Ureter (tissue), 1 donor: ENCODE measurements at places on chromosomes 3 and 15. TPM values are rescaled to one million over a fixed set of nuclear protein-coding genes. Genes with fewer than 3 reads are reported as not detected.

DNA sequence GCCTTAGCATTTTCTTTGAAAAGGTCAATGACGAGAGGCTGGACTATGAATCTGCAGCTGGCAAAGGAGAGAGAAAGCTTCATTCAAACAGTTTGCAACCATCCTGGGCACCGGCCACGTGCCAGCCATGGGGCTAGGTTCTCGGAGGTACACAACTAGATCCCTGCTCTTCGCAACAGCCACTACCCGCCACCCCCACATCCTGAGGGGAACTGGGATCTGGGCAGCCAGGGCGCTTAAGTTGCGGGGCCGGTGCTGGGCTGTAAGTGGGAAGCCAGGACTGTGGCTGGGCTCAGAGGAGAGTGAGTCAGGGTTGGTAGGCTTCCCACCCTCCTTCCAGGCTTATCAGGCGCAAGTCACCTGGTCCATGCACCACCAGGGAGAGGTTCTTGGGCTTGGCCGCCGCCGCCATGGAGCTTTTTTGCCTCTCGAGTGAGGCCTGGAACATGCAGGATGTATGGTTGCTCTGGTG lies 95.0 kb upstream of the TERB2 start:
- no peak for DNase-seq

KNG1 gene
- total RNA-seq, result not detected

DNA sequence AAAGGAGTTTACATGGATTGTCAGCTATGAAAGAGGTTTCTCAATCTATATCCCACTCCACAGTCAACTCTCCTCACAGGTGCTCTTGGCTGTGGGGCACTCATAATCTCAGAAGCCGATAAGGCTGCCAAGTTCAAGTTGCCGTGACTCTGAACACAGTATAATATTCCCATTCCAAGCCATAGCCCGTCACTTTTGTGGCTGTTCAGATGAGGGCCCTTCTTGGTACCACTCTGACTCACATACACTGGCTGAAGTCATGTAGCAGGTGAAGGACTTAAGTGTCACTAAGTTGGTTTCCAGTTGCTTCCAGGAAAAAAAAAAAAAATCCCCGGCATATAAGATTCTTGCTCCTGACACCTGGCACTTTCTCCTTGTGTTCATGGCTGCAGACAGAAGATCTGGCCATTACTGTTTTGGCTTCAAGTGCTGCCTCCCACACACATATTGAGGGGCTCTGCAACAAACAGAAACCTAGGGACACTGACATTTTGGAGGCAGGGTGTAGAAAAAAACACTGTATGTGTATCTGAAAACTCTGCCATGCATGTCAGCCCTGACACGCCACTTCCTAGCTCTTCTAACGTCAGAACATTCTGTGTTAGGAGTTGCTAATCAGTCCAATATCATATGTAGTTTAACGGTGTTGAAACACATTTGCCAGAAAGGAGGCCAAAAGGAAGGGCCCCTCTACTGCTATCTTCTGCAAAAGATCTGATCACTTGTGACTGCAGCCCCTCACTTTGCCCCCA lies 170.2 kb upstream of the ICE2 start:
- no peak for DNase-seq

- DNase-seq, result no peak
These were observed 1029.3 kb upstream of the CFAP20DC start for GRCh38 chr3:60079076-60079475.

- DNase-seq, result no peak
These were observed 128.0 kb downstream of the ATP8B4 start for GRCh38 chr15:49990835-49991545.

GRCh38 chr3:172520301-172520831 lies 2.9 kb downstream of the TNFSF10 start:
- no peak for DNase-seq

DNA sequence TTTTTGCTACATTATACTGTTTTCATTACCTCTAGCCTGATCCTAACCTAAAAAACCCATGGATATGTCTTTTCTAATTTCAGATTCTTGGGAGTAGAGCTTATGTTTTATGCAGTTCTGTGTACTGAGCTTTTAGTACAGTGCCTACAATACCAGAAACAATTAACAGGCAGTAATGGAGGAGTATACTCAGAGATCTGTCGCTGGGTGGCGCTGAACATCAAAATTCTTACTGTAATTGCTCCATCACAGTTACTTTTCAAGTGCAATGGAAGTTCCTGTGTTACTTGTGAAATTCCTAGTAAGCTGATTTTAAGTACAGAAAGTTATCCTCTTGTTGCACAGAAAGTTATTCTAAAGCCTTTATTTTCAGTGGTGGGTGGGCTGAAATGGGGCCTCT lies 66.9 kb downstream of the RNF13 start:
- DNase-seq, result peak; percentile 51

DNA sequence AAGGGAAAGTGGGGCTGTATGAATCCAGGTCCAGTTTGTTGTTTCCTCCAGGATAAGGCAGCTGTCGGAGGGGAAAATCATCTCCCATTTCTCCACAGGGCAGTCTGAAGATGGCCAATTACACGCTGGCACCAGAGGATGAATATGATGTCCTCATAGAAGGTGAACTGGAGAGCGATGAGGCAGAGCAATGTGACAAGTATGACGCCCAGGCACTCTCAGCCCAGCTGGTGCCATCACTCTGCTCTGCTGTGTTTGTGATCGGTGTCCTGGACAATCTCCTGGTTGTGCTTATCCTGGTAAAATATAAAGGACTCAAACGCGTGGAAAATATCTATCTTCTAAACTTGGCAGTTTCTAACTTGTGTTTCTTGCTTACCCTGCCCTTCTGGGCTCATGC lies 911 bp downstream of the CCRL2 start:
- DNase-seq, result no peak

DNA sequence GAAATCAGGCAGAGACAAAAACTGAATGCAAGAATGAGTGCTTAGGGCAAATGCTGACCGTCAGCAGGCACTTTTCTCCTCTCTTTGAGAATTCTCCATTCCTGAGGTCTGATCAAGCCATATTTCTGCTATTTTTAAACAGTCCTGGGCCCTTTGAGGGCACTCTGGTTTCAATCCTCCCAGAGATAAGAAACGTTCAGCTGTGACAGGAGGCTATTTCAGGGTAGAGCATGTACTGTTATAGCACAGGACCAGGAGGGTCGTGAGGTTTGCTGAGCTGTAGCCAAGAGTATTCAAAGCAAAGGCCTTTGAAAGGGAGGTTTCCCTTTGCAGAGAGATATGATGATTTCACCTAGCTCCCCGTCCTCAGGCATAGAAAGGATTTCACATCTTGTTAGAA lies 39.6 kb upstream of the PDZRN3 start:
- DNase-seq, result no peak

TMPRSS7 gene
- 0.21 TPM for total RNA-seq

GRCh38 chr3:1330107-1330506 lies 237.3 kb downstream of the CNTN6 start:
- DNase-seq, result no peak

GRCh38 chr3:12229146-12229851 lies 59.6 kb upstream of the PPARG start:
- DNase-seq, result no peak

- no peak for DNase-seq
These were observed 21.1 kb upstream of the ST6GAL1 start for GRCh38 chr3:186909078-186909853.

DNA sequence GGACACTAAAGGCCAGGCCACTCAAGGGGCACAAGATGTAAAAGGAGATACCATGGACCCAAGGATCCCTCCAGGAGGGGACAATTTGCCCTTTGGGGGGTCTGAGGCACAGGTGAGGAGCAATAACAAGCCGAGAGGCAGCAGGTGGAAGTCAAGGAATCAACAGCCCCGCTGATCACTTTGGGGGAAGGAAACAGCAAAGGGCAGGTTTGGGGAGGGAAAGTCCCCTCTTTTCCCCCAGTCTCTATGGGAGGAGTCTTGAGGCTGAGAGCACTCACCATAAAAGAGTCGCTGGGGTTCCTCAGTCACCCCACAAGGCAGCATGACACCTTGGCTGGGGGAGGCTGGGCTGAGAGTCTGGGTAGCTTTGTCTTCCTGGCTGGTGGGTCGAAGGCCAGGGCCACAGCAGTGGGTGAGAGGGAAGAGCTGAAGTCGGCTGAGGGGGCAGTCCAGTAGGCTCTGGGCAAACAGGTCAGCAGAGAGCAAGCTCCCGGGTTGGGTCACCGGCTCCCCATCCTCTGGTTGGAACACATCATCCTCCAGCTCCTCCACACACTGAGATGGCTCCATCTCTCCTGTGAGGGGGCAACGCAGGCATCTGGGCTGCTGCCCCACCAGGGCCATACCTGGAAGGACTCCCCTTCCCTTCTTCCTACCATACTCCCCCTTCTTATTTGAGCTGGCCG lies 3.0 kb downstream of the BMF start:
- no peak for DNase-seq

CHRM5 gene
- not detected for total RNA-seq

GRCh38 chr3:37527361-37527760 lies 334.3 kb upstream of the CTDSPL start:
- no peak for DNase-seq
